OCI-LY7 (cell line): ENCODE measurements at places on chromosomes 1 and 21. TPM values are rescaled to one million over a fixed set of nuclear protein-coding genes. Genes with fewer than 3 reads are reported as not detected.

SPRR2E gene
- total RNA-seq, result not detected in 2 replicates

GRCh38 chr21:39097981-39098380, 85.3 kb downstream of the PSMG1 start:
- no peak for DNase-seq

A3GALT2 gene
- total RNA-seq, result not detected in 2 replicates

SAMD11 gene
- total RNA-seq, result not detected in 2 replicates

CFHR4 gene
- not detected in 2 replicates for total RNA-seq

GRCh38 chr1:174204697-174205308, 45.5 kb downstream of the RABGAP1L start:
- no peak for DNase-seq

NOS1AP gene
- total RNA-seq, result not detected in 2 replicates

- no peak for DNase-seq
These were observed 3.3 kb downstream of the TTLL10 start for GRCh38 chr1:1176931-1177330.

LMX1A gene
- not detected in 2 replicates for total RNA-seq

GRCh38 chr21:37811711-37812110, 104.5 kb downstream of the KCNJ6 start:
- no peak for DNase-seq

- no peak for DNase-seq
These were observed 15.1 kb downstream of the SH2D2A start for GRCh38 chr1:156801409-156802121.

GRCh38 chr21:44942566-44942965, 2.7 kb downstream of the SLX9 start:
- no peak for DNase-seq

GRCh38 chr1:76230842-76231281, 156.3 kb downstream of the ST6GALNAC3 start:
- no peak for DNase-seq

ACOT11 gene
- total RNA-seq, result 0.33 TPM in 1 of 2 replicates, not detected in the other

GRCh38 chr21:34499116-34499515, 12.9 kb downstream of the KCNE1 start:
- DNase-seq, result no peak

TFAP2E gene
- 1.2 and 1.4 TPM in 2 replicates for total RNA-seq

TEDDM1 gene
- not detected in 2 replicates for total RNA-seq

GRCh38 chr1:59698386-59698785, 116.4 kb upstream of the HOOK1 start:
- no peak for DNase-seq
